Breast epithelium (tissue), 4 donors: ENCODE measurements at places on chromosomes 16 and 17. TPM values are rescaled to one million over a fixed set of nuclear protein-coding genes. Genes with fewer than 3 reads are reported as not detected.

The MYH13 gene
- not detected for total RNA-seq

The SLFN14 gene
- total RNA-seq = not detected

The MT4 gene
- not detected for total RNA-seq

The ACAP1 gene
- total RNA-seq = 6.6 TPM

The CCR7 gene
- total RNA-seq = 1.0 TPM

The RAB11FIP4 gene
- 1.9 TPM for total RNA-seq
